Stimulated activated CD8-positive, alpha-beta memory T cell treated with anti-CD3 and anti-CD28 coated beads, Interleukin-4, amount 100 ng/mL, for 48 hours (primary cell): ENCODE measurements at places on chromosomes 2 and 18.

GRCh38 chr2:182818925-182819324 is 47.5 kb downstream of the FRZB start:
- DNase-seq: no peak

GRCh38 chr2:221104361-221104811 is 467.7 kb downstream of the EPHA4 start:
- no peak for DNase-seq

DNA sequence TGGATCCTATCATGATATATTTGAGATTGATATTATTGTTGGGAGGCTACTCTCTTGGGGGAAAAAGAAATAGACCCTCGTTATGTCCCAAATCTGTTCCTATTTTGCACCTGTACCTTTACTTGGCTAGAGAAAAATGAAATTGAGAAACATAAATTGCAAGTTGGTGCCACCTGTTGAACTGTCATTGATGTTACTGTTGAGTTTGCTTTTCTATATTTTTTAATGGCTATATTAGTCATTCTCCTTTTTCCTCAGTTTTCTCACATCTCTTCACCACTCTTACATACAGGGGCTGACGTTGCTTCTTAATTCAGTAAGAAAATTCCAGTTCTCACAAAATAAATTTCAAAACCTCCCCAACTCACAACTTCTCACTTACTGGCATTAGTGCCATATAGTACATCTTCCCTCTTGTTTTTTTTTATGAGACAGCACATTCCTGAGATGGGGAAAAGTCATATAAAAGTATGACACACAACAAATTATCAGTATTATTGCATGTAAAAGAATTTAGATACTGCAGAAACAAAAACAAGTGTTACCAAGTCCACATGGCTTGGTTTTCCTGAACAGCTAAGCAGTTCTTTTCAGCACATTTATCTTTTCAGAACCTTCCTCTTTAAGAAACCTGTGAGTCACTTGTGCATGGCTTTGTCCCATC is 348.3 kb upstream of the DSEL start:
- no peak for DNase-seq

DNA sequence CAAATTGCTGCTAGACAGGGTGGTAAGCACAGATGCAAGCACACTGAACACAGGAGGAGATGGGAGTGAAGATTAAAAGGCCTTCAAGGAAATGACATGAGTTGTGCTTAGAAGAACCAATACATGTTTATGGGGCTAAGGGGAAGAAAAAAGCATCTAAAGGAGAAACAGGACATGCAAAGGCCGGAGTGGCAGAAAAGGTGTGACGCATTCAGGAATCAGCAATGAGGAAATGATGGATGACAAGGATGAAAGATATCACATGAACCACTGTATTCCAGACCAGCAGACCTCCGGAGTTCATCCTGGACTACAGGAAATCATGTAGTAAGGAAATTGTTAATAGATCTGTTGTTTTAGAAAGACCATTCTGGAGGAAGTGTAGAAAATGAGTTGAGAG is 42.8 kb downstream of the PPP4R1 start:
- DNase-seq: no peak

DNA sequence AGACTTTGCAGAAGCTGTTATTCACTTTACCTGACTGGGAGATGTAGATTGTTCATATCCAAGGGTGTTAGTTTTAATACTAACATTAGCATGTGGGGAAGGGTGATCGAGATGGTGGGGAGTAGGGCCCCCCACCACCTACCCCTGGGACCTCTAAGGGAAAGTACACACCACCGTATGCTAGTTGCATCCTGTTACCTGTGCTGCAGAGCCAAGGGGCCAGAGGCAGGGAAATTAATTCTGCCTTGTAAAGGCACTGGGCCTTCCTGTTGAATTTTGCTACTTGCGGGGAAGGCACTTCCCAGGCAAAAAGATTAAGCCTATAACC is 9.0 kb downstream of the STEAP3 start:
- no peak for DNase-seq

GRCh38 chr2:128494307-128494639 is 175.6 kb upstream of the HS6ST1 start:
- DNase-seq: peak; percentile 14

DNA sequence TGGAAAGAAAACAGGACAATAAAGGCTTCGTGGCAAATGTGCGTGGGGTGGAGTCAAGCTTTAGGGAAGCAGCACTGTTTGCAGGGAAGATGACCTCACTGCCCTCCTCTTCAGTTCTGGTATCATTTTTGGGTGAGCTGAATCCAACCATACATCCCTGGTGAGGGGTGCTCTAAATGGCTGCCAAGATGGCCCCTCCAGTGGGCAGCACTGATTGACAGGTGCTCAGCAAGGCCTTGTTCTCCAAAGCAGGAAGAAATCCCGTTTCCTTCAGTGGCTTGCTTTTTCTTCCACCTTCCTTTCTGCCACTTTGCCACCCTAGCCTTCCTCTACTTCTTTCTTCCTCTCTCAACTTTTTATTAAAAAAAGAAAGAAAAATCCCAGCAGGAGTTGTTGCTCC is 132.8 kb upstream of the SP5 start:
- DNase-seq: no peak

DNA sequence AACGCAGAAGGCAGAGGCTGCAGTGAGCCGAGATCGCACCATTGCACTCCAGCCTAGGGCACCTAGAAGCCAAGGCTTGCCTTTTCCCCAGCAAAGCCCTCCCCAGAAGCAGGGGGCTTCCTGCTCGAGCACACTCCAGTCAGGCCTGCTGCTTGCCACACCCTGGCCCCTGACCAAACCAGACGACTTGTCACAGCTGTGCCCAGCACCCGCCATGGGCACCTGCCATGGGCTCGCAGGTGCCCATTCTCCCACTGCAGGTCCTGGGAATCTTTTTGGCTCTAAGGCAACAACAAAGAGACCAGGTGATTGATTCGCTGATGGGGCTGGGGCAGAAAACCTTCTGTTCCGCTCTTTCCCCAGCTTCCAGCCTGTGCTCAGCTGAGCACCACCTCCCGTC is 4.9 kb downstream of the KCNK3 start:
- DNase-seq: no peak

- DNase-seq: no peak
Observed at GRCh38 chr2:105736145-105736544, 8.6 kb upstream of the NCK2 start.

- no peak for DNase-seq
Observed at GRCh38 chr2:109193807-109194619, 65.0 kb downstream of the SH3RF3 start.

- no peak for DNase-seq
Observed at GRCh38 chr2:44169155-44169898, 652 bp downstream of the PPM1B start.

DNA sequence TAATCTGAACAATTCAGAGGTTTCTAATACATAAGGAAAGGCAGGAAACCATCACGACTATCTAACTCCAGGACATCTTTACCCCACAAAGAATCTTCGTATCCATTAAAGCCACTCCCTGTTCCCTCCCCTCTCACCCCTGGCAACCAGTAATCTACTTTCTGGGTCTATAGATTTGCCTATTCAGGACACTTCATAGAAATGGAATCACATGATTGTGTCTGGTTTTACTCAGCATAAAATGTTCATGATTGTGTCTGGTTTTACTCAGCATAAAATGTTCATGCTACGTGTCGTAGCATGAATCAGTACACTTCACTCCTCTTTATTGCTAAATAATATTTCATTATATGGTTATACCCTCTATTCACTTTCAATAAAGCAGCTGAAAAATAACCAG is 11.6 kb downstream of the FECH start:
- DNase-seq: no peak

- no peak for DNase-seq
Observed at GRCh38 chr2:107325981-107326786, 440.2 kb upstream of the ST6GAL2 start.

DNA sequence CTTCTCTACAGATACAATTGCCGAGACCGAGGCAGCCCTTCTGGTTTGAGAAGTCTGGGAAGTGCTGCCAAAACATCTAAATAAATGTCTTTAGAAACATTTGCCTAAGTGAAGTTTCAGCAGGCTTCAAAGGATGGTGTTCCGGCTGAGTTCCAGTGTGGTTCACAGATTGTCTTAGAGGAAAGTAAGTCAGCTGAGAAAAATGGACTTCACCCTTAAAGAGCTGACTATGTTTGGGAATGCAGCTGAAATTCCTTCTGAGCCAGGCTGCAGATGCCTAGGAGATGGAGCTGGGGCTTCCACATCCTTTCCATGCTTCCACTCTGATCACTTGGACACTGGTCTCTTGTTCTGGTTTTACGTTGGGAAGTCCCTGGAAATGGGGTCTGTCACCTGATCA is 83.6 kb downstream of the FHOD3 start:
- no peak for DNase-seq

- no peak for DNase-seq
Observed at GRCh38 chr2:98932778-98933343, 3.2 kb downstream of the CRACDL start.

DNA sequence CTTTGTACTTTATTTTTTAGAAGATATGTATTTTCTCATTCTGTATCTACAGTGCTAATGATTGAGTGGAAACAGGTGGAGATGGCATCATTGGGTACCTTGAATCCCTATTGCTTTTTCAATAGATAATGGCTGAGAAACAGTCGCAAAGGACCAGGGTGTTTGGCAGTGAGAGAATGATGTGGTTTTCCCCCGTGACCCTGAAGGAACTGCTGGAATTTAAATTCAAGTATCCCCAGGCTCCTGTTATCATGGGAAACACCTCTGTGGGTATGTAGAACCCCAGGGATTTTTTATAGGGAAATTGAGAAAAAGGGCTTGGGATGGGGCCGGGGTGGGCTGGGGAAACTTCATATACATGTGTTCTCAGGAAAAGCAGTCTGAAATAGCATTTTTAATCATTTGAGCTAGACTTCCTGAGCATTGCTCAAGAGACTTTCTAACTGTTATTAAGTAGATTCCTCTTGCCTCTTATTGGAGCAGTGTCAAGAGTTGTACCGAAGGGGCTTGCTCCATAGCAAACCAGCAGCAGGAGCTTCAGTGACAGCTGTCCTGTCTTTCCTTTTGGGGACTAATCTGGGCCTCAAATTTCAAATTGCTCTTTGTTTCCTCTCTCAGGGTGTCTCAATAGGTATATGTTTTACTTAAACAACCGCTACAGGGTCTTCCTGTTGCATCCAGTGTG is 18.9 kb downstream of the AOX1 start:
- no peak for DNase-seq

DNA sequence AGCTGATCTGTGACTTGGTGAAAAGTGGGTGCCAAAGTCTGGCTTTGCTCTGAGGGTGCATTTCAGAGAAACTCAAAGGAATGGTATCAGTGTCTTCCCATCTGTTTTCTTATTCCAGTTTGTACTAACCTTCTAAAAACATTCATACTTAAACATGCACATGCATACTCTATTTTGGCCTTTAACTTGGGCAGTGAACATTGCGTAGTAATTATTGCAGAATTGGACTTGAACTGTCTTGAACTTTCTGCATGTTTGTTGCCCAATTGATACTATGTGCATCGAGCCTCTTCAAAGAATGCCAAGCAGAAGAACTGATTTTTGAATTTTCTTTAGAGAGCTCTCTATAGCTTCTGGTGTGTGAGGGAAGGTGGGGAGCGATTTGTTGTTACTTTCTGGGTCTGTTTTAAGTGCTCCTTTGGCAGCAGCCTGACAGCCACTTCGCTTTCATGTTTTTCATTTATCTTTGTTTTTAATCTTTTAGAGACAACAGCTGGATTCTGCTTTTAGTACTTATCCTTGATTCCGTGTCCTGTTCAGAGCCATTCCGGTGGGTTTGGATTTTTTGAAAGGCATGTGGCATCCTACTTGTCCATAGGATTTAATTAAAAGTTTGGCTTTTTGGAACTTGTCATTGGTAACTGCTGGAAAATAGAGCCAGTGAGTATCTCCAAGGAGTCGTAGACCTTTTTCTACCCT is 159.2 kb downstream of the RAPGEF4 start:
- DNase-seq: no peak

- peak; percentile 66 for DNase-seq
Observed at GRCh38 chr2:149167001-149167780, 128.7 kb downstream of the LYPD6B start.

- peak; percentile 72 for DNase-seq
Observed at GRCh38 chr18:63994783-63995399, 25.0 kb downstream of the SERPINB8 start.

DNA sequence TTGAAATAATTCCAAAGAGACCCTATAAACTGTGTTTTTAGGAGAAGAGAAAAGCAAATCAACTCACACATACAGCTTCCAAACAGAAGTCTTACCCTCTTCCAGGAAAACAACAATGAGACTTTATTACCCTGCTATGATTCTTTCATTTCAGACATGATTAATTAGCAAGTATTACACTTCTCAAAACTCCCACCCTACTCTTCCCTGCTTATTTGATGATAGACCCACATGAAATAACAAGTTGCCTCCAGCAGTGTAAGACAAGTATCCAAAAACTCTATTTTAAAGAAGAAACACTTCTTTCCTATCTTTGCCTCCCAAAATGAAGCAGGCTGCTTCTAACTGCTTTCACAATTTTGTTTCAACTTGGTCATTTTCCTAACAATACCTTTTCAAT is 4.1 kb downstream of the FIGN start:
- DNase-seq: no peak

DNA sequence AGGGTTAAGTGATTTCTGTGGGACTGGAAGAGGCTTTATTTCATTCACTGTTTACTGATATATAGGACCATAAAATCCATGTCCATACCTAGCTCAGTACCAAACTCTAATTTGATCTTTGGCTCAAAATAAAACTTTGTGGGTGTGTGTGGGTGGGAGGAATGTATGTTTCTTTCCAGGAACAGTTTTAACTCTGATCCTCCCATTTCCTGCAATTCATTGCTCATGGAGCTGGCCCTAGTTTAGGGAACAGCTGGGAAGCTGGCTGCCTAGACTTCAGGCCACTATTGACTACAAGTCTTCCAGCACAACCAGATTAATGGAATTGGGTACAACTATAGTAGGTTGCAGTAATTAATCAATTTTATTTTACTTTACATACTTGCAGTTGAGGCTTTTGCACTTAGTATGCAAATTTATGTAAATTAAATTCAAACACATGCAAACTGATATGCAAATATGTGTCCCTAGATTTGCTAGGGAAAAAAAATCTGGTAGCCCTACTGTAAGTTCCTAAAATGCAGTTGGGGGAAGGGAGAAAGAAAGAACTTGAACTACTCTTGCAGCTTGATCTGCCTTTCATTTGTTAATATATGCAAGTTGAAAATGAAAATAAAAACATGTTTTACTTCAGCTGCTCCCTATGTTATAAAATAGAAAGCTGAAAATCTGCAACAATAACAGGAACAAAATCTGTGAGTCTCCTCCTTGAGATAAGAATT is 1070.3 kb upstream of the CELF4 start:
- no peak for DNase-seq

- no peak for DNase-seq
Observed at GRCh38 chr18:44062345-44062744, 618.3 kb upstream of the SETBP1 start.

DNA sequence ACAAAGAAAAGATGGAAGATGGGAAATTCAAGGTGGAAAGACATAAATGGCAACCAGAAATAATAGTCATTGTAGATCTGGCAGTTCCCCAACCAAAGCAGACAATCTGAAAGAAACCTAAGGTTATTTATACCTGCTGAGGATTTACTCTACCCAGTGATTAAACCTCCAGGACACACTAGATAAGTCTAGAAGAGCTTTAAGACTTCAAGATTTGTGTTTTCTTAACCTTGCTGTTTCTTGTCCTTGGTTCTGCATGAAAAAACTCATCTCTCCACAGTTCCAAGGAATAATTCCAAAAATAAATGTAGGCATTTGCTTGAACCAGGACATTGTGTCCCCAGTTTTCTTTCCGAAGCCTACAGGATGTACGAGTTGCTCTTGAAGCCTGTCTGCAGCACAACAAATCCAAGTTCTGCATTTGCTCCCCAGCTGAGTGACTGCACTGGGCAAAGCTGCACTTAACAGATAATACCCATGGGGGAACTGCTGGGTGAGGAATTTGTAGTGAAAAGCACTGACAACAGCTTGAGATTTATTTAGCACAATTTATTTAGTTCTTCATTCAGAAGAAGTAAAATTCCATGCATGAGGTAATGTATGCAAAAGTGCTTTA is 19.8 kb downstream of the DTNA start:
- DNase-seq: no peak
